Small intestine (tissue), 16 donors: ENCODE measurements at places on chromosomes 7 and 10. TPM values are rescaled to one million over a fixed set of nuclear protein-coding genes. Genes with fewer than 3 reads are reported as not detected.

GRCh38 chr7:83119026-83119382 lies 43.7 kb downstream of the PCLO start:
- DNase-seq: no peak

GRCh38 chr10:77117501-77117900 lies 520.1 kb downstream of the KCNMA1 start:
- DNase-seq: no peak

DNA sequence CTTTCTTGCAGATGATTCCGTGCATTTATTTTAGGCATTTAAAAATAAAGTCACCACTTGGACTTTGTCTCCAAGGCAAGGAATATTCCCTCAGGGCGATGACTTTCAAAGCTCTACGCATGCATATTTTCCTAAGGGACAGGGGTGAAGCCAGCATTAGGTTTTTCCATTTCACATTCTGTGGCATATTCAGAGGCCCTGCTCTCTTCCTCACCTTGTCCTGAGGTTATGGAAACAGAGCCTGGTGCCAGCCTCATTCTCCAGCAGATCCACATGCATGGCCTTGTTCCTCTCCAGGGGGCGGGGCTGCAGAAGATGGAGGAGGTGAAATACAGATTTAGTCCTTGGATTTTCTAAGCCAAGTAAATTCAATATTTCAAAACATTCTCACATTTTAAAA lies 11.6 kb upstream of the LYZL1 start:
- DNase-seq: no peak

DNA sequence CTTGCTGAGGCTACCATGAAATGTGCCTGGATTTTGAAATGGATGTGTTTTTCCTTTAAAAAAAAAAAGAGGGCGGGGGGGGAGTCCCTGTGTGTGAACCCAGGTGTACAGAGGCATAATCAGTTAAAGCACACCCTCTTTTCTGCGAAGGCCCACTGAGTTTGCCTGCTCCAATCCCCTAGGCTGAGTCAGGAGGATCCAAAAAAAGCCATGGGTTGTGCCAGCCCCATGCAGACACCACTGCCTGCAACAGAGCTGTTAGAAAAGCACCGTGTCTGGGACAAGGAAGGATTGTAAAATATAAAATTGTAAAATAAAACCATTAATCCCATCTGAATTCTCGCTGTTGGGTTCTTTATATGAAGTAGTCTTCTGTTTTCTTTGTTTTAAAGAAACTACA lies 217.9 kb downstream of the ADAM12 start:
- DNase-seq: no peak

DNA sequence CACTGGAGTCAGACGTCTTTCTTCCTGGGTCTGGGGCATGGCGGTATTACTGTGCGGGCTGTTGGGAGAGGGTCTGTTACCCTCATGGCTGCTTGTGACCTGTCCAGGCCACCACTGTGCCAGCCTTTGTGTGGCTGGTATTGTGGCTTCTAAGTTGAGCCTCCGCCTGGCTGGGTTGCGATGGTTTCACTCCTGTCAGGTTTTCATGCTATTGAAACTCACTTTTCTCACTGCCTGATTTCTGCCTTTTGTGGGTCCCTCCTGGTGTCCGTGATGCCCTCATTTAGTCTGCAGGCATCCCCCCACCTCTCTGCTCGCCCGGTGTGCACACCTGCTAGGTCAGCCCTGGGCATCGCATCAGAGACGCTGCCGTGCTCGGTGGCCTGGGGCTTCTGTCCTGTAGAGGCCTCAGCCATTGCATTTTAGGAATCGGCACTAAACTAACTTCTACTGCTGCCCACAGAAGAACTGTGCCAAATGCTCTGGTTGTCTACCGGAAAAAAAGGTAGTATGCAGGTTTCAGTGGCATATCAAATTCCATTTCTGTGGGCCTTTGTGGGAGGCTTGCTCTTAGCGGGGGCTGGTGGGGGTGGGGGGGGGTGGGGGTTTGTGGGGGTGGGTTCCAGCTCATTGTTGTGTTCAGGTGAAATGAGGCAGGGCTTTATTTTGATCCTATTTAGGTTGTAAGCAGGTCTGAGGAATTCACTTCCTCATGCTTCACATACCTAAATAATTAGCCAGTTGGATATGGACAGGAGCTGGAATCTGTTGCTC lies 64.3 kb downstream of the MGMT start:
- DNase-seq: no peak

DNA sequence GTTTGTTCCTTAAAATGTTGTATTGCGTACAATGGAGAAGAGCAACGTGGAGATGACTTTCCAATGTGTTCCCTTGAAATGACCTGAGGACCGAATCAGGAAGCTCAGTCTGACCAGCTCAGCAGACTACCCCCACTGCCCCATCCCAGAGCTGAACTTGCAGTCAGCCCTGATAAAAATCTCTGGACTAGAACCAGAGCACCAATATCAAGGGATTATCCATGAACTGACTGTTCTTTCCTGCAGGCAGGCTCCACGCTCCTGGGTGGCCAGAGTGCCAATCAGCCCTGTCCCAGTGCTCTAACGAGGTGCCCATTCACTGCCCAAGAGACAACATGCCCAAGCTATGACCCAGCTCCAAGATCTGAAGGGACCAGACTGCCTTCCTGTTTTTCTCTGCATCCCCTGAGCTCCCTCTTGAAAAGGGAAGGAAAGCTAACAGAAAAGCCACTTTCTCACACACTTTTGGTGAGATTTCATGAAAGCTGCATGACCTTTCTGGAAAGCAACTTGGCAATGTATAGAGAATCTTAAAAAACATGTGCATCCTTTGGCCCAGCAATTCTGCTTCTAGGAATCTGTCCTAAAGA lies 130.2 kb downstream of the KCNMA1 start:
- DNase-seq: no peak

- DNase-seq: no peak
Measured at GRCh38 chr7:42883950-42884349, 27.9 kb downstream of the C7orf25 start.

DNA sequence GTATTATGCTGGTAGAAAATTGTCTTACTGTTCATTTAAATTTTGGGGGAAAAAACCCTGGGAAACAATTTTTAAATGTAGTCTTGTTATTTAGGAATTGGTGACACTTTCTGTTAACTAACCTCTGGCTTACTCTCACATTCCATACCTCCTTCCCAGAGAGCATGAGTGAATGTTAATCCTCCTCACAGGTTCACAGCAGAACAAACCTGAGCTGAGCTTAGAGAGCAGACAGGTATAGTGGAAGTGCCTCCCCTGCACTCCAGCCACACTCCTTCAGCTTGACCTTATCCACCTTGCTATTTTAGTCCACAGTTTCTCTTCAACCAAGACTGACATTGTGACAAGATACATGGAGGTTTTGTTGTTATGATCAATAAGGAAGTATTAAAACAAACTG lies 235.9 kb downstream of the FOXP2 start:
- DNase-seq: no peak

GRCh38 chr10:71068861-71069271 lies 143.5 kb upstream of the UNC5B start:
- no peak for DNase-seq

DNA sequence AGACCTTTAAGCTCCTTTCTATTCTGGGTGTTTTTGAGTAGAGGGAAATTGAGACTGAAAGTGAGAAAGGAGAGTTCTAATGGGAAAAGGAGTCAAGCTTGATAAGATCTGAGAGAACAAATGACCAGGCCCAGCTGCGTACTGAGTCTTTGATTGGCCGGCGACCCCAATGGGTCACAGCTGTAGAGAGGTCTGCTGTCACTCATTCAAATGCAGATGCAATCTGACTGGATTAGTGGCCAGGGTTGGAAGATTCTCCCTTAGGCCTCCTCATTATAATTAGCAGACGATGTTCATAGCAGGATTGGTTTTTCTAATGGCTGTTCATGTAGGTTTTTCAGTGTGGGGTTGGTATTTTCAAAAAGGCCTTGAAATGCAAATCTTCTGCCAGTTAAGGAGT lies 127.2 kb upstream of the SLC25A13 start:
- no peak for DNase-seq

DNA sequence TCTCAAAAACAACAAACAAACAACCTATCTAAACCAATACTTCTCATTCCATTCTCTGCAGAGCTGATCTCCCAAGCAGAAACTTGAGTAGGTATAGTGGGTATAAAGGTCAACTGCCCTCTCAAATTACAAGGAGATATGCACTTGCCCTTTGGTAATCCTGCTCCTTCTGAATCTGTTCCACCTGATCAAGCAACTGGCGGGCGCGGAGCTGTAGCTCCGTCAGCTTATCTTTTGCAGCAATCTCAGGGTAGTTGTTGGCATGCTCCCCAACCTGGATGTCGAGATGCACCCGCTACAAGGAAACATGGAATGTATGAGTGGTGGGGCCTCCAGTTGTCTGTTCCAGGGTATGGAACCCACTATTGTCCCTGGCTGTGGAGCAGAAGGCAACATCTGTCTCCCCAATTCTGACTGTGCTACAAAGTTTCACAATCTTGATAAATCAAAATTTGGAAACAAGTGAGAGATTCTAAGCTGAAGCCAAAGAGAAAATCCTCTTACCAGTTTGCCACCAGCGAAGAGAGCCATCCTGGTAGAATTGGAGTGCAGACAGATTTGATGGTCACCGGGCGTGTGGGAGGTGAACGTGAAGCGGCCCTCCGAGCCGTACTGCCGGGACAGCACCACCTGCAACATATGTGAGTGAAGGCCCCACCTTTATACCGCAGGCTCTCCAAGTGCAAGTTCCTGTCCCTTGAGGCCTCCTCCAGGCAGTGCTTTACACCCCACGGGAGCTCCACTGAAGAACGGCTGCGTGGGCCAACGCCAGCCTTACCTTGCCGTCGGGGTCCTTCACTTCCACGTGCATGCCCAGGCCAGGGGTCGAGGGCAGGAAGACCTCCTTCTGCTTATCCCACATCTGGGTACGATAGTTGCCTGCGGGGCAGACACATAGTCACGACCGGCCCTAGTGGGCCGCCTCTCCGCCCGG lies 819 bp downstream of the TMED4 start:
- DNase-seq: peak; percentile 83

GRCh38 chr10:62022830-62023229 lies 121.3 kb downstream of the ARID5B start:
- peak; percentile 46 for DNase-seq

DNA sequence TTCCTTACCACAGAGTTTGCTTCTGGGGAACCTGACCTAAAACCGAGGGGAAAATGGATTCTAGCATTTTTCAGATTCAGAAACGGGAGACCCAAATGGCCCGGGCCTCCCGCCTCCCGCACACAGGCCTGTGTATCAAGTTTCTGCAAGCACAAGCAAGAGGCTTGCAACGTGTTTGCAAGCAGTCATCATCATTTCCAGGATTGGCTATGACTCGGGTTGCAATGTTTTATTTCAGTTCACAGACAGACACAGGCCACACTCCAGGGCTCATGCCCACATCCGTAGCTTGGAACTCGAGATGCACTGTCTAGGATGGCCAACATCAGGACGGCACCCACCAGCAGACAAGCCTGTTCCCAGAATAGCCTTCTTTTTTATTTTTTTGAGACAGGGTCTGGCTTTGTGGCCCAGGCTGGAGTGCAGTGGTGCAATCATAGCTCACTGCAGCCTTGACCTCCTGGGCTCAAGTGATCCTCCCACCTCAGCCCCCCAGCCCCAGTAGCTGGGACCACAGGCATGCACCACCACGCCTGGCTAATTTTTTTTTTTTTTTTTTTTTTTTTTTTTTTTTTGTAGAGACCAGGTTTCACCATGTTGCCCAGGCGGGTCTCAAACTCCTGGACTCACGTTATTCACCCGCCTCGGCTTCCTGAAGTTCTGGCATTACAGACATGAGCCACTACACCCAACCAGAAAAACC lies 68.1 kb upstream of the FOXK1 start:
- DNase-seq: no peak

DNA sequence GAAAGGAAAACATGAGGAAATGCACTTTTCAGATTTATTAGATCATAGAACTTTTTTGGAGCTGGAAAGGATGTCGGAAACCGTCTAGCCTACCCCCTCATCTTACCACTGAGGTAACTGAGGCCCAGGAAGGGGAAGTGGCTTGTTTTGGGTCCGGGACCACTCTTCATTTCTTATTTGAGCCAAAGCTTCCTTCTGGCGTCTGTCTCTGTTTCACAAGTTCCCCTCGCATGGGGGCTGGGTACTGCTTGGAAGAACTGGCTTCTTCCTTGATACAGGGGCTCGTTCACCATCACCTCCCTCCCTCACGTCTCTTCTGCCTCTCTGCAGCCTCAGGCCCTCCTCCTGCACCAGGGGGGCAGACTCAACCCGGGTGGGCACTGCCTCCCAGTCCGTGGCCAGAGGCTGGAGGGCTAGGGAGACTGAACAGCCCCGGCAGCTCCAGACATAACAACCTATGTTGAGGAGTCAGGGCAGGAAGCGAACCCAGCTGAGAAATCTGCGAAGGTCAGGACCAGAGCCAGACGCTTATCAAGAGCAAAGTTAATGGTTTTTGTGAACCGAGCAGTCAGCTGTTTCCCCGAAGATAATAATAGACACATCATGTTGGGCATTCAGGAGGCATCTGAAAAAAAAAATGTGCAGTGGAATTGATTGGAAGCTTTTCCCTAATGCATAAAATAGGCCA lies 12.9 kb downstream of the HTRA1 start:
- peak; percentile 28 for DNase-seq

DNA sequence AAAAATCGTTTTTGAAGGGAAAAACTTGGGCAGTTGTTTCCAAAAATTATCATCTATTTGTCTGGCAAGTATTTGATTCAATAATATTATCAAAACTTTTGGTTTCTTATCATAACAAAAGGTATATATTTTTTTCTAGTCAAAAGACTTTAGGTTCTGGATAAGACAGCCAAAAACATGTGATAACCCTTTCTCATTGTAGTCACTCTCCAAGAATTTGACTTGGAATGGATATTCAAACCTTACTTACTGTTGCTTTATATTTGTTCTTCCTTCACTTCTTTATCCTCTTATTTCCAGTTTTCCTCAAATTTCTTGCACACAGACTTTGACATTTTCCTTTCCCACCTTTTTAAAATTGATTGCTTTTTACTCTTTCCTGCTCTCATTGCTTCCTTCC lies 140.9 kb upstream of the FAM3C start:
- no peak for DNase-seq

POT1 gene
- 15.3 TPM for polyA plus RNA-seq

MBL2 gene
- not detected for polyA plus RNA-seq

ACHE gene
- 4.5 TPM for polyA plus RNA-seq

CRPPA gene
- polyA plus RNA-seq: 2.3 TPM

PARD3 gene
- 16.3 TPM for polyA plus RNA-seq

ZFYVE27 gene
- polyA plus RNA-seq: 28.6 TPM

GNAT3 gene
- polyA plus RNA-seq: 0.81 TPM

PTN gene
- 50.2 TPM for polyA plus RNA-seq
